PC-3 (cell line): ENCODE measurements at places on chromosomes 16 and 17. TPM values are rescaled to one million over a fixed set of nuclear protein-coding genes. Genes with fewer than 3 reads are reported as not detected.

The SLFN12 gene
- not detected in 2 replicates for total RNA-seq

The OR3A2 gene
- not detected in 2 replicates for total RNA-seq

The CCDC92B gene
- not detected in 2 replicates for total RNA-seq

DNA sequence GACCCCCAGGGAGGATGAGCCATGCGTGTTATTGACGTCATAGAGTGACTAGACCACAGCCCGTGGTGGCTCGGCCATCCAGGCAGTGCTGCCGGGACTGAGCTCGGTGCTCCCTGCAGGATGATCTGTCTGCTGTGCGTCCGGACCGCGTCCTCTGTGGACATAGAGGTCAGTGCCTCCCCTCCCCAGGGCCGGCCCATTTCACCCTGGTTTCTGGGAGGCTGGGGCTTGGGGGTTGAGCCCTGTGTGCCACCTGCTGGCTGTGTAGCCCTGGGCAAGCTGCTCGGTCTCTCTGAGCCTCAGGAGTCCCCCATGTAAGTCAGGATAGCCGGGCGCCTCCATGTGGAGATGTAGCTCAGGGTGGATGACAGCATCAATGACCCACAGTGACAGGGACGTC lies 8.3 kb downstream of the TSC2 start:
- H3K27me3 ChIP-seq = no peaks in the 10 kb centered on the region
- no peaks in the 10 kb centered on the region; the same call in 1 of the 2 replicates for H3K36me3 ChIP-seq
- no peaks in the 10 kb centered on the region for H3K4me1 ChIP-seq
- H3K4me3 ChIP-seq = no peak overlapping the region
- no peak overlapping the region for H3K27ac ChIP-seq
- DNase-seq = peak; percentile 15

GRCh38 chr16:58882292-58882691 lies 148.2 kb upstream of the GOT2 start:
- H3K4me1 ChIP-seq = no peaks in the 10 kb centered on the region
- no peak overlapping the region for H3K27ac ChIP-seq
- no peak overlapping the region for H3K4me3 ChIP-seq
- DNase-seq = no peak
- H3K27me3 ChIP-seq = no peaks in the 10 kb centered on the region
- no peaks in the 10 kb centered on the region for H3K36me3 ChIP-seq
